GM10248 (cell line): ENCODE measurements at places on chromosomes 2 and 18.

DNA sequence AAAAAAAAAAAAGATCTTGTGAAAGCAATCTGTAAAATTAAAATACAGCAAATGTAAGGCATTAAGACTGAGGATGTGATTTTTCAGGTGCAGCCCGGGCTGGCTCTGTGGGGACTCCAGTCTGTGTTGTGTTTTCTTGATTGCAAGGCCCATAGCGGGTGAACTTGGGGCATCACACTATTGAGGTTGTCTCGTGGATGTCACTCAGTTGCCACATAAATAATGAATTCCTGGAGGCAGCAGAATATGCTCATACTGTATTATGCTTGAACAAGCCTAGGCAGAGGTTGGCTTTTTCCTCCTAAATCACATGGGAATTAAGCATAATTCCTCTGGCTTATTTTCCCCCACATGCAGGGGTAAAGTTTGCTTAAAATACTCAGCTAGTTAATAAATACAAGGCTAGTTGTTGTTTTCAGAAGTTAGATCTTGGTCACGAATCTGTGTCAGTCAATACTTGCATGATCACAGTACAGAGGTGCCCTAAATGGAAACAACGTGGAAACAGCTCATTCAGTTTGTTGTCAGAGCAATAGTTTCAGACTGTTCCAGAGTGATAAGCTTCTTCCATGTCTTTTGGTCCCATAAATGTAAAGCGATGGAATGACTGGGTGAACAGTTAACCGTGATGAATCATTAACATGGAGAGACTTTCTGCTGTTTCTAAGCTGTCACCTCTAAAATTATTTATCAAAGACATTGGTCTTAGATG, 16.4 kb downstream of the GEMIN6 start:
- no peak for DNase-seq

DNA sequence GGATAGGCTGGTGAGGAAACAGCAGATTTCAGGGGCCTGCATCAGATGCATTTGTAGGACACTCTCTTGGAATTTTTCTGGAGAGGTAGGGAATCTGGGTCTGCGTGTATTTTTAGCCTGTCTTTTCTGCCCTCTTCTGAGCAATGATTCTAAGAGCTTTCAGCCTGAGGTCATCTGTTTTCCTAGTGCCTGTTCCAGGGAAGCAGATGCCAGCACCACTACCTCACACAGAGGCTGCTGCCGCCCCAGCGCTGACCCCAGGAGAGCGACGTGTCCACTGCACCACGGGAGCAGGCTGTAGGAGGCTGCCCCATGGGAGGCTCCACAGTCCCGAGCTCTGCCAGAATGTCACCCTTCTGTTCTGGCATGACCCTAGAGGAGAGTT, 316.5 kb downstream of the CYP26B1 start:
- no peak for DNase-seq

GRCh38 chr2:102050854-102051391, 59.2 kb downstream of the IL1R2 start:
- no peak for DNase-seq

DNA sequence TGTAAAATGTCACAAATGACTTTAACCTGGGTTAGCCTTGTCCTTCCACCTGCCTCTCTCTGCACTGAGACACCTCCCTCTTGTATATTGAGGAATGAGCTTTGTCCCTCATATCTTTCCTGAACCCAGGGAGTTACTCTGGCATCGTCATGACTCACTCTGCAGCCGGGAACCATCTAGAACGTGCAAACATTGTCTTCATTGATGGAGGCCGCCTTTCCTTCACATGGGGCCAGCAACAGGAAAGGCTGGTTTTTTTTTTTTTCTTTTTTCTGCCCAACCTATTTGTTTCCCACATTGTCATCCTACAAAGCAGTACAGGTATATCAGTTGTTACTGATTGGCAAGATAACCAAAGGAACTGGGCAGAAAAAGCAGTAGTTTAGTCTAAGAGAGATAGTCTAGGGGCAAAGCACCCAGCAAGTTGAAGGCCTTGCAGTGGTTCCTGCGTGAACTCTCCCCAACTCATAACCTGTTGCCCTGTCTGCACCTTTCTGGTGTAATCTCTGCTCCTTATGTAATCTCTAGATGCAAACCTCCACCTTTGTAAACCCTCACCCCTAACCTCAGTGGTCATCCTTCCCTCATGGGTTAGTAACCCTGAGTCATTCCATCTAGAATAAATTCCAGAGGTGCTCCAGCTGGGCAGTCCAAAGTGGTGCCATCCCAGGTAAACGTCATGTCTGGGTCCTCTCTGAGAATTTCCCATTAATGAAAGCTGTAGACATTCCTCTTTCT, 38.3 kb downstream of the SLC40A1 start:
- DNase-seq = no peak

GRCh38 chr2:170679607-170680079, 35.5 kb upstream of the SP5 start:
- DNase-seq = no peak

- DNase-seq = no peak
These were observed 36.7 kb downstream of the SFXN5 start for GRCh38 chr2:73034661-73035375.

DNA sequence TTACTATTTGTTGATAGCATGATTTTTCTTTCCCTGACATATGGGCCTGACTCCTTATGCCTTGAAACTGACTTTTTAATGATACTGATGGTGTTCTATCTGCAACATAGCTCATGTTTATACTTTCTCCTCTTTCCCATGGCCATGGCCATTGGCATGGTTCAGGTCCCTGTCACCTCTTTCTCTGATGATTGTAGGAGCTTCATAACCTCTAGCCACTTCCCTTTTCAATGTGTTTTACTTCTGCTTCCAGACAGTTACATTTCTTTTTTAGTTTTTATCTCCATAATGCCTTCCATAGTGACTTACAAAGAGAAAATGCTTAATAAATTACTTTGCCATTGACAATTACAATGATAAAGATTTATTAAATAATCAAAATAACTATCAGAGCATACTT, 177.9 kb upstream of the SETBP1 start:
- no peak for DNase-seq

- DNase-seq = no peak
These were observed 10.7 kb downstream of the CAB39 start for GRCh38 chr2:230723363-230723762.

DNA sequence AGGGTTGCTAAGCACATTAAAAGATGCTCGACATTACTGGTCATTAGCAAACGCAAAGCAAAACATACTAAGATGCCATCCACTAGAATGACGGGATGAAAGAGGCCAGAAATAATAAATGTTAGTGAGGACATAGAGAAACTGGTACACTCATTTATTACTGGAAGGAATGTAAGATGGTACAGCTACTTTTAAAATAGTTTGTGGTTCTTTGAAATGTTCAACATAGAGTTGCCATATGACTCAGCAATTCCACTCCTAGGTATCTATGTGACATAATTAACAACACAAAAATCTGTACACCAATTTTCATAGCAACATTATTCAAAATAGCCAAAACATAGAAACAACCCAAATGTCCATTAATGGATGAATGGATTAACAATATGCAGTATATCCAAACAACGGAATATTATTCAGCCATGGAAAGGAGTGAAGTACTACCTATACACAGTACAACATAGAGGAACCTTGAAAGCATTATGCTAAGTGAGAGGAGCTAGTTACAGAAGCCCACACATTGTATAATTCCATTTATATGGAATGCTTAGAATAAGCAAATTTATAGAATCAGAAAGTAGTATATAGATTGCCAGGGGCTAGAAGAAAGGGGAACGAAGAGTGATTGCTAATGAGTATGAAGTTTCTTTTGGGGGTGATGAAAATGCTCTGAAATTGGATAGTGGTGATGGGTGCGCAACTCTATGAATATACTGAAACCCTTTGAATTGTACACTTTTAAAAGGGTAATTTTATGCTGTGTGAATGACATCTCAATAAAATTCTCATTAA, 61.9 kb upstream of the IL1R1 start:
- no peak for DNase-seq

- DNase-seq = no peak
These were observed 77.6 kb downstream of the MAP4K4 start for GRCh38 chr2:101775092-101775491.

DNA sequence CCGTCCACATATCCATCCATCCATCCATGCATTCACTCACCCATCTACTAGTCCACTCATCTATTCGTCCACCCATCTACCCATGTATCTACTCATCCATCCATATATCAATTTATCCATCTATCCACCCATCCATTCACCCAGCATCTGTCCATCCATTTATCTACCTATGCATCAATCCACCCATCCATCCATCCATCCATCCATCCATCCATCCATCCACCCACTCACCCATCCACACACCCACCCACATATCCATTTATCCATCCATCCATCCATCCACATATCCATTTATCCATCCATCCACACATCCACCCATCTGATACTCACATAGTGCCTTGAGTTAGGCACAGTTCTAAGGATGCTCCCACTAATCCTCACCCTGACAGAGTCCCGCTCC, 99.0 kb downstream of the MBP start:
- no peak for DNase-seq

DNA sequence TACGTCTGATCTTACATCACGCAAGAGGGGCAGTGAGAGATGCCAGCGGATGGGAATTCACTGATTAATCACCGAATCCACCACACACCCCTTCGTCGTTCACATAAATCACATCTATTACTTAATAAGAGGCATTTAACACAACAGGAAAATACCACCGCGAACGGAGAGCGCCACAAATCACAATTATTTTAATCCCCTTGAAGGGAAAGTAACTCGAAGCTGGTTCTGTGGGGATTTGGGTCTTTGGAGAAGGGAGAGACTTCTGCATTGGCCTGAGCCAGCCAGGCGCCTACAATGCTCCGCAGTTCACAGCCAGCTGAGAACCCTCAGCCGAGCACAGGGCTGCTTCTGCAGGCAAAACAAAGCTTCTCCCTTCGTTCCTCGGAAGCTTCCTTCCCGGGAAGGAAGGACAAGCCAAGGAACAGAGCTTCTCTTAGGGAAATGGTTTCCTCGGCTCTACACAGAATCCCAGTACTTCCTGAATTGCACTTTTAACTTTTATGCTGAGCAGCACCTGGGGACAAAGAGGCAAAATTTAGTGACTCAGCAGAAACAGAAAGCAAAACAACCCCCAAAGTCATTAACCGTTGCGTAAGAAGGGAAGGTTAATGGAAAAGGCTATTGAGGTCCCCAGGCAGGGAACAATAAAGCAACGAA, at the start of gene LRP1B:
Gene LRP1B, minus strand, starts transcription at position 7 of the 660 bp plus-strand sequence. CDS start 287 bp downstream, outside the sequence.
- DNase-seq = peak; percentile 21

- no peak for DNase-seq
These were observed 58.2 kb downstream of the COPS8 start for GRCh38 chr2:237143676-237144440.

DNA sequence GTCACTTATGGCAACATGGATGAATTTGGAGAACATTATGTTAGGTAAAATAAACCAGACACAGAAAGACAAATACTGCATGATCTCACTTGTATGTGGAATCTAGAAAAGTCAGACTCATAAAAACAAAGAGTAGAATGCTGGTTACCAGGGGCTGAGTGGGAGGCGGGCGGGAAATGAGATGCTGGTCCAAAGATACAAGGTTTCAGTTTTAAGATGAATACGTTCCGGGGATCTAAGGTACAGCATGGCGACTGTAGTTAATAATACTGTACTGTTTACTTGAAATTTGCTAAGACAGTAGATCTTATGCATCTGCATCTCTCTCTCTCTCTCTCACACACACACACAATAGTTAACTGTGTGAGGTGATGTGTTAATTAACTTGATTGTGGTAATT, 14.2 kb downstream of the FAM110C start:
- no peak for DNase-seq

DNA sequence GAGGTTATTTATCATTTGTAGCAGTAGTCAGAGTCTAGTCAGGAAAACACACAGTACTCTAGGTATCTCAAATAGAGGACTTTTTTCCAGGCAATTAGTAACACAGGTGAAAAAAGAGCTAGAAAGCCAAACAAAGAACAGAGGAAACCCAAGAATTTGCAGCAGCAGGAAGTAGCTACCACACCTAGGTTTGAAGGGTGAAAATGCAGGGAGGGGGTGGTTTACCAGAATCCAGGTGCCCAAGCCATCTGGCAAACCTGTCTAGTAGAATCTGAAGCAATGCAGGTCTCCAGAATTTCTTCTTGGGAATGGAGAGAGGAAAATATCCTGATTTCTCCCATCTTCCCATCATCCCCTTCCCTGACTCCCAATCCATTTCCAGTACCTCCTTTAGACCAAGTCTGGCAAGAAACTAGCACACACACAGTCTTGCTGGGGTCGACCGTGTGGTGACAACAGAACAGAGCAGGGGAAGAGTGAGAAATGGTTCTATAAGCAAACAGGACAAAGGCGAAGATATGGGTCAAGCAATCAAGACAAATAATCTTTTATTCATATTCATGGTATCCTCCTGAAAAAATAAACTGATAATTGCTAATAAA, 231.9 kb upstream of the MMADHC start:
- DNase-seq = no peak

- DNase-seq = no peak
These were observed 4.0 kb upstream of the GPBAR1 start for GRCh38 chr2:218256612-218257350.

DNA sequence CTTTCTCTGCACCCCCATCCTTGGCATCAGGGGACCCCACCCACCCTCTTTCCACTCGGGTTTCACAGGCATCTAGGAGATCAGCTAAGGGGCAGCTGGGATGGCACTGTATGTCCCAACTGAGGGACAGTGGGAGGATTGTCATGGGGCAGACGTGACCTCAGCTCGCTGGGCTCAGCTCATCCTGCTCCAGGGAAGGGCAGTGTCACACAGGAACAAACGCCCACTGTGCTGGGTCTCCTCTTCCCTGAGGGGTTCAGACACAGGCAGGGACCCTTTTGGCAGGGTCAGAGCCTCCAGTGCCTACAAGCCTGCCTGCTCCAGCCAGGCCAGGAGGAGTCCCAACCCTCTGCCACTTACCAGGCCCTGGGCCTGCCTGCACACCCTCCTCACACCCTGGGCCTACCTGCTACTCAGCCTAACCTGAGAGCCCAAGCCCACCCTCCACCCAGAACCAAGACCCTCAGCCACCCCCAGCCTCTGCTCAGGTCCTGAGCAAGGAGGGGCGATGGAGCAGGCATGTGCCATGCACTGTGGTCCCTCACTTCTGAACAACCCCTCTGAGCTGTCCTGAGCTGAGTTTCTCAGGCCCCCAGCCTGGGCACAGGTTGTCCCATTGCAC, 68.2 kb downstream of the HS1BP3 start:
- DNase-seq = no peak

GRCh38 chr18:22441638-22442037, 23.9 kb upstream of the CTAGE1 start:
- DNase-seq = no peak

- DNase-seq = no peak
These were observed 5.7 kb downstream of the RHOB start for GRCh38 chr2:20452551-20452950.

GRCh38 chr2:175233135-175233719, 51.7 kb upstream of the ATP5MC3 start:
- DNase-seq = no peak

DNA sequence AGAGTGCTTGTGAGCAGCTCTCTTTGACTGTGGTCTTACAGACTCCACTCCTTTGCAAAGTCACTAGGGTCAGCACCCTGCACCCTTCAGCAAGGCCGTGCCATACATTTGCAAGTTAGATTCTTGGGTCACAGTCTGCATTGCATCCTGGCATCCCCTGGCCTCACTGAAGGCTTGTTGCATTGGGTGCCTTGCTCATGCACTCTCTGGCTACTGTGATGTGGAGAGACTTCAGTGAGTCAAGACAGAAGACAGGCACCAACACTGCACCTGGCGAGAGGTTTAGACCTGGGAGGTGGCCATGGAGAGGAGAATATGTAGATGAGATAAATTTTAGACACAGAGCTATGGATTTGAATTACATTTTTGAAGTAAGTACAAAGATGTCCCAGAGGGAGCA, 146.4 kb upstream of the COPS8 start:
- no peak for DNase-seq

GRCh38 chr2:76464310-76464709, 753.6 kb upstream of the GCFC2 start:
- DNase-seq = no peak
